ENCODE measurements at places on chromosomes 12 and 14.

DNA sequence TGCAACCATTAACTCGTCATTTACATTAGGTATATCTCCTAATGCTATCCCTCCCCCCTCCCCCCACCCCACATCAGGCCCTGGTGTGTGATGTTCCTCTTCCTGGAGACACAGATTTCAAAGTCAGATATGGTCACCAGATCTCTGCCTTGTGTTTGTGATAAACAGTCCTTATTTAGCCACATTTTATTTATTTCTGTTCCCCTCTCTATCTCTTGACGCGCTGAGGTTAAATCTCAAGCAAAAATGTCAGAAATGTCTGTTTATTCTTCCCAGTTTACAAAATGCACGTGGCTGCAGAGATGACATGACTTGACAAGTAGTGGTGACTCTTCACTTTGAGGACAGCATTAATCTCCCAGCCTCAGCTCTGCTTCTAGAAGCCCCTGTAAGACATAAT is 11.5 kb upstream of the RASSF3 start:
- peak; percentile 56 for DNase-seq

DNA sequence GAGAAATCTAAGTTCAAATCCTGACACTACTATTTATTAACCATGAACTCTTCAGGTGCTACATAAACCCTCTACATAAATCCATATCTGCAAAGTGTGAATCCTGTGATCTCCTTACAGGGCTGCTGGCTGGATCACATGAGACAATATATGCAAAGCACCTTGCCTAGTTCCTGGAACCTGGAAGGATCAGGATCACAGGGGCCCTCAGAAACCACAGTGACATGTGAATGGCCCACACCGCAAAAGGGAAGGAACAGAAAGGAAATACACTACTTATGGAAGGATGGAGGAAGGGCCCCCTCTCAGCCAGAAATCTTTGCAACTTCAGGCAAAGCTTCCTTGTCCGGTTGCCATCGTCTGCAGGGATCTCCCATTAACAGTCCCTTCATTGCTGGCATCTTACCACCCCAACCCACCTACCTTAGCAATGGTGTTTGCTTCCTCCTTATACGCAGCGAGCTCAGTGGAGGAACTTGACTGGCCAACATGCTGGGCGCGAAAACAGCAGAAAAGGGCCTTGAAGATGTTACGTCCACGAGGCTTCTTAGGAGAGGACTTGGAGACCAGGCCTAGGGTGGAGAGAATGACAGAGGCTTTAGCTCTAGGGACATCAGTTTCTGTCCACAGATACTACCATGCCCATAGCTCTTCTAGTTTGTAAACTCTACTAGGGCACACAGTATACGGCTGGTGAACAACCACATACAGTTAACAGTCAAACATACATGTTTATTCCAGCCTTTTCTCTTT is 10.7 kb upstream of the AVIL start:
- DNase-seq, result no peak

- DNase-seq, result no peak
These were observed 6.0 kb upstream of the LRP6 start for GRCh38 chr12:12272869-12273268.

DNA sequence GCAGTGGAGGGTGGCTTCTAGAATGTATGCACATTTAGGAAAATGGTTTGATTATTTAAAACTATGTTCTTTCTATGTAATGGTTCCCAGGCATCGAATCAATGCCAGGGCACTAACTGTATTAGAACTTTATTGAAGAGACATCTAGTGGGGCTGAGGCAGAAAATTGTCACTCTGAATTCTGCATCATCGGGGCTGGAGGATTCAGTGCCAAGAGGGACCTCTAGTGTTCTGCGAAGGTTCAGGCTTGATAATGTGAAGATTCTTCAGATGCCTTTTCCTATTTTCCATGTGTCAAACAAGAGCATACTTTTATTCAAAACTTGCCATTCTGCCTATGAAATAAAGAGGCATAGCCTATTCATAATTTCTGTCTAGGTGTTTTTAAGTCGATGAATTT is 146.3 kb downstream of the CAND1 start:
- DNase-seq, result peak; percentile 45

DNA sequence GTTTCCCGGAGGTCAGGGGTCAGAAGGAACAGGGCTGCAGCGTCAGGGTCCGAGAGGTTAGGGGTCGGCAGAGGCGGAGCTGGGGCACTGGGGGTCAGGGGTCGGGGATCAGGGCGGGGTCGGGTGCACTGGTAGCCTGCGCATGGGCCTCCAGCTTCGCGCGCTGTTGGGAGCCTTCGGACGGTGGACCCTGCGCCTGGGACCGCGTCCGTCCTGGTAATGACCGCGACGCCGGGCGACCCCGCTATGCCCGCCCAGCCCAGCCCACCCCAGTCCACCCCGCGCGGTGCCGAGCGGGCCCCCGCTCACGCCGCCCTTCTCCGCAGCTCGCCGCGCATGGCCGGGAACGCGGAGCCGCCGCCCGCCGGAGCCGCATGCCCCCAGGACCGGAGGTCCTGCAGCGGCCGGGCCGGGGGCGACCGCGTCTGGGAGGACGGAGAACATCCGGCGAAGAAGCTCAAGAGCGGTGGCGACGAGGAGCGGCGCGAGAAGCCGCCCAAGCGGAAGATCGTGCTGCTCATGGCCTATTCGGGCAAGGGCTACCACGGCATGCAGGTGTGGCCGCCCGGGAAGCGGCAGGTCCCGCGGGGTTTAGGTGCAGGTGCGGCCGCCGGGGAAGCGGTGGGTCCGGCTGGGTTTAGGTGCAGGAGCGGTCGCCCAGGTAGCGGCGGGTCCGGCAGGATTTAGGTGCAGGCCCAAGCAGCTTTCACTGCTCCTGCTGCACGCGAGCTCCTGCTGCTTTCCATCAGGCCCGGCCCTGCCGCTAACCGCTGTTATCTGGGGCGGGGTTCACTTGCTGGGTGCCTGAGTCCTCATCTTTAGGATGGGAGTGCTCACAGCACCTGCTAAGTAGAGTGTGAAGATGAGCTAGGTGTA is 743 bp downstream of the PUS1 start:
- DNase-seq, result peak; percentile 82

GRCh38 chr14:91417120-91417982 is at the start of gene CCDC88C:
Gene CCDC88C, minus strand, starts transcription at chr14:91417820. Its CDS starts 130 bp downstream, at chr14:91417690.
- DNase-seq, result peak; percentile 91

DNA sequence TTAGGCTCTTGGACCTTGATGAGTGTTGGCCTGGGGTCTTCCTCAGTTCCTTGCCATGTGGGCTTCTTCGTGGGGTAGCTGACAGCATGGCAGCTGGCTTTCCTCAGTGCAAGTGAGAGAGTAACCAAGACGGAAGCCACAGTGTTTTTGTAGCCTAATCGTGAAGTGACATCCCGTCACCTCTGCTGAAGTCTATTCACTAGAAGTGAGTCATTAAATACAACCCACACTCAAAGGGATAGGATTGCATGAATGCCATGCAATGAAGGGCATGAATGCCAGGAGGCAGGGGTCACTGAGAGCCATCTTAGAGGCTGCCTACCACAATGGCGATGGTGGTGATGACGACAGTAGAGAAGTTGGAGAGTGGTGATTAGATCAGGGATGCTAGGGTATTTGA is 13.5 kb upstream of the ASIC1 start:
- DNase-seq, result no peak

GRCh38 chr12:49521389-49521788 is 17.4 kb upstream of the KCNH3 start:
- no peak for DNase-seq

GRCh38 chr12:4564818-4565217 is 2.8 kb downstream of the DYRK4 start:
- peak; percentile 7 for DNase-seq

GRCh38 chr12:13486794-13487193 is 290.3 kb downstream of the EMP1 start:
- no peak for DNase-seq
